ENCODE measurements at places on chromosomes 7 and 10. TPM values are rescaled to one million over a fixed set of nuclear protein-coding genes. Genes with fewer than 3 reads are reported as not detected.

The SUFU gene
- total RNA-seq, result 6.8 TPM

The ANKRD30A gene
- total RNA-seq, result not detected

The CYP26C1 gene
- 0.06 TPM for total RNA-seq

The HOXA3 gene
- not detected for total RNA-seq

The TMEM60 gene
- total RNA-seq, result 8.2 TPM

The PCGF6 gene
- 18.3 TPM for total RNA-seq

The OR2A7 gene
- 1.2 TPM for total RNA-seq

The TRPV5 gene
- not detected for total RNA-seq

The CPN1 gene
- not detected for total RNA-seq

The UNCX gene
- total RNA-seq, result not detected
